Fibroblast of mammary gland (primary cell): ENCODE measurements at places on chromosomes 13 and 19.

- DNase-seq: no peak
Measured at GRCh38 chr13:33383724-33384577, 98.4 kb upstream of the STARD13 start.

- DNase-seq: no peak
Measured at GRCh38 chr19:30431591-30431990, 59.4 kb downstream of the ZNF536 start.

DNA sequence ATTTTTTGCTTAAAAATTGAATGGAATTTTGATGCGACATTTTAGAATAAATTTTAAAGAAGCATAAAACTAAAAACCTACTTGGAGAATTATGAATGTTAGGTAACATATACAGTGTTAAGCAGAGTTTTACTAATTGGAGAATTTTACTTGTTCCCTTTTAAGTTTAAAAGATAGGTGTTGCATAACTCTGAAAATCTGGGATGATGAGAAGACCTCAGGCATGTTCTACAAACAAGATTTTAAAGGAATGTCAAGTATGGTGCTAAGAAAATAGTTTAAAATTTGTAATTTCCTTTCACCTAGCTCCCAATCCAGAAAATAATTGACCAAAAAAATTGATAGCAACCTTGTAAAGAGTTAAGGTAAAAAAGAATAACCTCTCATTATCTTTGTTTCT, 135.8 kb downstream of the RFC3 start:
- no peak for DNase-seq

- no peak for DNase-seq
Measured at GRCh38 chr19:6588508-6589345, 2.2 kb downstream of the CD70 start.

DNA sequence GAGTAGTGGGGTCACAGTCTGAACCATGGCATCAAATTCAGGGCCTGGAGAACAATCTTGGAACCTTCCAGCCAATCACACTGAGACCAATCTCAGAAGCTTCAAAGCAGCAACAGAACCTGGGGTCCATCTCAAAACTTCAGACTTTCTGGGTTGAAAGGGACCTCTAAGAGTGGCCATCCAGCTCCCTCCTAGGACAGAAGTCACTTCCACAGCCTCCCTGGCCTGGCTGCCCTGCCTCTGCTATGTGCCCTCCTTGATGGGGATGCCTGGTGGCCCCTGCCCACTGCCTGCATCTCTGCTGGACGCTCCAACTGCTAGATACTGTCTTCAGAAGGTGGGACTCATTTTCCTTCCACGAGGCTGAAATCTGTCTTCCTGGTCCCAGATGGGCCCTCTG, 1.8 kb downstream of the TLE2 start:
- no peak for DNase-seq
